ENCODE measurements at places on chromosomes 12 and 14. TPM values are rescaled to one million over a fixed set of nuclear protein-coding genes. Genes with fewer than 3 reads are reported as not detected.

Gene AKAP3
- 2.4 TPM for polyA plus RNA-seq

Gene DPF3
- polyA plus RNA-seq, result 2.0 TPM

Gene OVCH1
- polyA plus RNA-seq, result not detected

Gene ADGRD1
- 1.9 TPM for polyA plus RNA-seq

Gene CDH24
- polyA plus RNA-seq, result 0.09 TPM

Gene PTGR2
- 7.6 TPM for polyA plus RNA-seq

Gene SOAT2
- polyA plus RNA-seq, result 0.79 TPM

Gene DIP2B
- polyA plus RNA-seq, result 17.4 TPM

Gene WNT1
- not detected for polyA plus RNA-seq

Gene NRXN3
- 1.1 TPM for polyA plus RNA-seq

DNA sequence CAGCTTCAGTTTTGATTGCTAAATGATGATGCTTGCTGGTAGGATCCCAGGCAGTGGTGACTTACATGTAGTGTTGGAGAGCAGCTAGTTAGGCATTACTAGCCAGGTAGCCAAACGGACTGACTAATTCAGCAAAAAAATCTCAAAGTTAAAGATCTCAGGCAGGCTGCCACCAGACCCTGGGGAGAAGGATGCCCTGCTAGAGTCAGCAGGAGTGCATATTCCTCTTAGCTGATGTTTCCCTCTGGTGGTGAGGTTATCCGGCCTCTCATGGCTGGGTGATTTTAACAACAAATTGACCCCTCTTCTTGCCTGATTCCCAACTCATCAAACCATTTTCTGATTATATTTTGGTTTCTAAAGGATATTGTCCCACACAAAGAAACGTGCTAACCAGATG, 2.8 kb downstream of the EFS start:
- no peak for DNase-seq

DNA sequence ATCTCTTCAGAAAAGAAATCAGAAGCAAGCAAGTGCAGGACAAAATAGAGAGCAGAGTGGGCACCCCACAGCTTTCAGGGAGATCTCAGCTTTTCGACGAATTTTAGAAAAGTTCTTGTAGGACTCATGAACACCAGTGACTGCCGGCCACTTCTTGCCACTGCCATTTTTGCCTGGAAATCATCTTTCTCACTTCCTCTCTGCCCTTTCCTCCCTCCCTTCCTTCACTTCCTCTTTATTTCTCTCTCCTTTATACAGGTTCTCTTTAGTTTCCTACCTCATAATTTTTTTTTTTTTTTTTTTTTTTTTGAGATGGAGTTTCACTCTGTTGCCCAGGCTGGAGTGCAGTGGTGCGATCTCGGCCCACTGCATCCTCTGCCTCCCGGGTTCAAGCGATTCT, 185.6 kb downstream of the APAF1 start:
- no peak for DNase-seq

DNA sequence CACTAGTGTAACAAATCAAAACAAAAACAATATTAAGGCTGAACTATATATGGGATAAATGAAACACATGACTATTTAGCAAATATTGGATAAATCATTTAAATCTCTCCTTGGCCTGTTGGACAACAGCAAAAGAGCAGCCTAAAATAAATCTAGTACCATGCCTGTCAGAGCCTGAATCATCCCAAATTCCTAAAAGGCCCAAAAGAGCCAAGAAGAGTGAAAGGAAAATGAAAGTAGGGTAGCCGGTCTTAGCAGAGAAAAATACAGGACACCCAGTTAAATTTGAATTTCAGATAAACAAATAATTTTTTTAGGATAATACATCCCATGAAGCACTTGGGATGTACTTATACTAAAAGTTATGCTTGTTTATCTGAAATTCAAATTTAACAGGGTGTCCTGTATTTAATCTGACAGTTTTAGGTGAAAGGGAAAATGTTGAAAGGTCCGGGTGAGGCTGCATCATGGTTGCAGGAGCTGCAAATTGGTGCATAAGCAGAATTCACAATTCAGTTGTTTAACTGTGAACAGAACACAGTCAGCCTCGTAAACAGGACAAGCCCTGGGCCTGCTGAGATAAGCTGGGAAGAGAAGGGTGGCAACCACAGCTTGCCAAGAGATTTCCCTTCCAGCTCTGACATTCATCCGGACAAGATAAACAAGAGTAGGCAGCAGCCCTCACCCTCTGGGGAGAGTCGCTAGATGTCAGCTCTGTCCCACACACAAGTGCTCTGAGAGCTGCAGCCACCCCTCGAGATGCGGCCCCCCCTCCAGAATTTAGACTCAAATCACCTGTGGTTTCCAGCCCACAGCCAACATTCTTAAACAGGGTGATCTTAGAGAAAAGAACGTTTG, 30.3 kb downstream of the DMAC2L start:
- DNase-seq, result no peak

DNA sequence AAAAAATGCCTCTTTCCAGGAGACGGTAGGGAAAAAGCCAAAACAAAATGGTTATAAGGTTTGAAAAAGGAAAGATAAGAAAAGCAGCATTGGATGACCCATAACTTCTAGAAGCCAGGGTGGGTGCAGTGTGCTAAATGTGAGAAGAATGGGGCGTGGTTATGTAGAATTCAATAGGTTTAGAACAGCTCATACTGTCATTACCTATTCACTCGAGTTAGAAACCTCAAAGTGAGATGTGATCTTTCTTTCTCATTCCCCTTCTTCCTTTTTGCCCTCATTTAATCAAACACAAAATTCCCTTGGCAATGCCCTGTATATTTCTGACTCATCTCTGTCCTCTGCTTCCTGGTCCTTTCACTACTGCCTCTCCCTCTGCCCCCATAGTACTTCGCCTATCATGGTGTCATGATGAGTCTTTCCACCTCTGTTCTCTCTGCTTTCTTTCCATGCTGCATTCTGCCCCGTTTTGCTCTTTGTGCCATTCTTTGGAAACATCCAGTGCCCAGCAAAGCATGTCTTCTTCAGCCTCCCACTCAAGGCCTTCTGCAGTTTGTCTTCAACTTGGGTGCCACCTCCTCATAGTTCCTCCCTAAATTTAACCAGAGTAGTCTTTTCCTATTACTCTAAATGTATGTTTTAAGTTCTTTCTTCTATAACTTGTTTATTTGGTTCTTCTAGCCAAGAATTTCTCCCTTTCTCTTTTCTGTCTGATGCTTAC, 496.3 kb downstream of the NRXN3 start:
- DNase-seq, result no peak

- no peak for DNase-seq
Observed at GRCh38 chr14:67186789-67187584, 2.3 kb upstream of the GARIN2 start.

GRCh38 chr14:33704481-33704880, 246.4 kb downstream of the EGLN3 start:
- no peak for DNase-seq

DNA sequence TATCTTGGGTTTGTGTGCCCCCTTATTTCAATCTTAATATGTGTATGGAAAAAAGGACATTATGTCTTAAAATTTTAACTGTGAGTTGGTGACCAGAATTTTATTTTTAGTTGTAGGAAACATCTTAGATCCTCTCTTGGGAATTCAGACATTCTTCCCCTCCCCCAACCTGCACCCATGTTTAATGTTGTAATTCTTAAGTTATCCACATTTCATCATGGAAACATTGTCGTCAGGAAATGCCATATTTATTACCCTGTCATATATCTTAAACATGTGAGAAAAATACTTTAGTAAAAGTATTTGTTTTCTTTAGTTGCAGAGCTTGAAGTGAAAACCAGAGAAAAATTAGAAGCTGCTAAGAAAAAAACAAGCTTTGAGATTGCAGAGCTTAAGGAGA, 30.3 kb downstream of the YEATS4 start:
- no peak for DNase-seq

- no peak for DNase-seq
Observed at GRCh38 chr12:15726027-15726877, 62.9 kb downstream of the EPS8 start.

- peak; percentile 3 for DNase-seq
Observed at GRCh38 chr12:114662512-114663177, 21.3 kb downstream of the TBX3 start.

DNA sequence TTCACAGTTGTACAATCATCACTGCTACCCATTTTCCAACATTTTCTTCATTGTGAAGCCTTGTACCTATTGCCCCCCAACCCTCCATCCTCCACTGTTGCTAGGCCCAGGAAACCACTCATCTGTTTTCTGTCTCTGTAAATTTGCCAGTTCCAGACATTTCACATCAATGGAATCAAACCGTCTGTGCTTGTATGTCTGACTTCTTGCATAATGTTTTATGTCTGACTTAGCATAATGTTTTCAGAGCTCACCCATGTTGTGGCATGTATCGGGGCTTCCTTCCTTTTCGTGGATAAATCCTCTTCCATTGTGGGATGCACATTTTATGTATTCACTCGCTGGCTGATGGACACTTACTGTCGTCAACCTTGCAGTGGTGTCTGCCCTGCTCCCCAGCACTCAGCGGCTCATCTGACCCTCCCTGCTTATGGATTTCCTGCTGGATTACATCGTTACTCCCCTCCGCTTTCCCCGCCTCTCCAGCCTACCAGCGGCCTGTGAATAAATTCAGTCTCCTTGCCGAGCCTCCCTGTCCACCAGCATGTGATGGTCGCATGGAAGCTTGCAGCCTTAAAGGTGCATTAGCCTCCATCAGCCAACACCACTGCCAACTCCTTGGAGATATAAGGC, 727.6 kb upstream of the TMEM132C start:
- no peak for DNase-seq

- no peak for DNase-seq
Observed at GRCh38 chr12:117009759-117010158, 89.5 kb downstream of the TESC start.

- no peak for DNase-seq
Observed at GRCh38 chr12:48972213-48972951, 847 bp upstream of the WNT10B start.

DNA sequence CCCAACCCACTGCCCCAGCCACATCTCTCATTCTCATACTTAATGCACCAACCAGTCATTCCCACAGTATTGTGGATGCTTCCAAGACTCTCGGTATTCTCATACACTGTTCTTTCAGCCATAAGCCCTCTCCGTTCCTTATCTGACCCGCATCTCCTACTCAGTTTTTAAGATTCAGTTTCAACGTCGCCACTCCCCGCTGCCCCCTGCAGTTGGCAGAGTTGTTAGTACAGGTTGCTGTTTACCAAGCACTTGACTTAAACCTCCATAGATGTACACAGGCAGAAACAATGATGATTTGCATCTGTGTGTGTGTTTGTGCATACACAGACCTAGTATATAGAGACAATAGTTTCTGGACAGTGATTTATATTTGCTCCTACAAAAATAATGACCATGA, 40.2 kb downstream of the PAH start:
- no peak for DNase-seq

DNA sequence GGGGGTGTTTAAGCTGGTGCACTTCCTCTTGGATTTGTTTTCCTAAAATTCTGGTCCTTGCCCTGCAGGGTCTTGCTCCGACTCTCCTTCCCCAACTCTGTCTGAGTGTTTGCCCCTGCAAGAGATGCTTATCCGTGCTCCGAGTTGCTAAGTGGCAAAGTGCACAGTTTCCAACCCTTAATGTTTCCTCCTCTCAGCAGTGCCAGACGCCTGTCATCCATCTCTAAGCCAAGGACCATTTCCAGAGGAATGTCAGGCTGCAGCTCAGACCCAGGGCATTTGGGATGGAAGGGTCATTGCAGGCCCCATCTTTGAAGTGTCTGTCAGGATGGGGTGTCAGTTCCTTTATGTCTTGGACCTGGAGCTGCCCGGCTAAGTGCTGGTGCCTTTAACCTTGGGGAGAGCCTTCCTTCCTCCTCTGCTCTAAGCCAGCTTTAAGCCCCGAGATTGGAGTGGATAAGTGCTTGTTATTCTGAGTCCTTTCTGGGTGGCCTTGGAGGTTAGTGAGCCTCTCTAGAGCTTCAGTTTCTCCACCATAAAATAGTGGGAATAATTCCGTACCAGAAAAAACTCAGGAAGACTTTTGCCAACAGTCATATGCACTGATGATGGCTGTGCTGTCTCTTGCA, 15.0 kb downstream of the WNT5B start:
- no peak for DNase-seq

GRCh38 chr12:8687846-8688601, 9.8 kb upstream of the RIMKLB start:
- no peak for DNase-seq

GRCh38 chr14:94342334-94342934, 19.3 kb upstream of the SERPINA6 start:
- no peak for DNase-seq

- DNase-seq, result no peak
Observed at GRCh38 chr12:29350080-29350479, 30.9 kb downstream of the ERGIC2 start.

DNA sequence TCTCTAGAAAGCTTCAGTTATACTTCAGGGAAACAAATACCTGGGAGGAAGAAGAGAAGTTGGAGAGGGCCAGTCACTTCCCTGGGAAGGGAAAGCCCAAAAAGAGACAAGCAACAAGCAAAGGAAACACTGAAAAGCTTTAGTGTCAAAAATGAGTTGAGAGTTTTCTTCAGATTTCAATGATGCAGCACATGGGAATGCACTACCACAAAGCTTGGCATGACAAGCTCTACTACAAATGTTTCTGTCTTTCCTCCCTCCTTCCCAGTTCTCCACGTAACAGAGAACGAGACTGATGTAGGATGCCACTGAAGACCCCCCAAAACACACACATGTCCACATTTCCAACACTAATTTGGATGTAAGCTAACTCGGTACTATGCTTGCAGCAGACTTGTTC, 26.8 kb upstream of the ADAMTS20 start:
- no peak for DNase-seq

DNA sequence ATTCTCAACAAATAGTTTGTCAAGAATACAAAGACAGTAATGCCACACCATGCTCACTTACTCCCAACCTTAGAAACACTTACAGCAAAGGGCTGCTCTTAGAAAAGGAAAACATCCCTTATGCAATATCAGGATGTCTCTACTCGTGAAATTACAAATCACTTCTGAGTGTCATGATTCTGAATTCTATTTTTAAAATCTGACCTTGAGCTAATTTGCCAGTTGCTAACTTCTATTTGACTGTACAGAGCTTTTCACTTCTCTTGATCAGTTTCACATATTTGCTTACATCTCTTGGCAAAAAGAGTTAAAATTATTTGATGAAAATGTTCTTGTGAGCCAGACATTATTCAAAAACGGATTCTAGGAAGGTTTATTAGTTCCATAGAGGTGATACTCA, 136.7 kb upstream of the SLC35F4 start:
- DNase-seq, result no peak
